ENCODE measurements at places on chromosomes 2 and 18. TPM values are rescaled to one million over a fixed set of nuclear protein-coding genes. Genes with fewer than 3 reads are reported as not detected.

DNA sequence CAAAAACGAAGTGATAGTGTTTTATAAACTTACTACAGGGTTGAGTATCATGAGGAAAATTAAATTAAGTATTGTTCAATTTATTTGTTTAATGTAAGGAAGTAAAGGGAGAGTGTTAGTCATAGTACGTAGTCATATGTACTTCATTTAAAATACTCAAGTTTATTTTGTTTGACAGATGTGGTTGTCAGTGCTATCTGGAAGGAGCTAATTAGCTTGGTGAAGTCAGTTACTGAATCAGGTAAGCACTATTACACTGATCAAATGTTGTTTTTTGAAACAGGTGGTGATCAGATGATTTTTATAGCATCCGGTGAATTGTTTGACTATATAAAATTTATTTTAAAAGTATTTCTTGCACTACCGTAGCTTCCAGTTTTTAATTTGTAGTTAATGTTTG, 28.8 kb downstream of the RIF1 start:
- DNase-seq = no peak

GRCh38 chr2:48254839-48255238, 275.1 kb upstream of the STON1 start:
- no peak for DNase-seq

DNA sequence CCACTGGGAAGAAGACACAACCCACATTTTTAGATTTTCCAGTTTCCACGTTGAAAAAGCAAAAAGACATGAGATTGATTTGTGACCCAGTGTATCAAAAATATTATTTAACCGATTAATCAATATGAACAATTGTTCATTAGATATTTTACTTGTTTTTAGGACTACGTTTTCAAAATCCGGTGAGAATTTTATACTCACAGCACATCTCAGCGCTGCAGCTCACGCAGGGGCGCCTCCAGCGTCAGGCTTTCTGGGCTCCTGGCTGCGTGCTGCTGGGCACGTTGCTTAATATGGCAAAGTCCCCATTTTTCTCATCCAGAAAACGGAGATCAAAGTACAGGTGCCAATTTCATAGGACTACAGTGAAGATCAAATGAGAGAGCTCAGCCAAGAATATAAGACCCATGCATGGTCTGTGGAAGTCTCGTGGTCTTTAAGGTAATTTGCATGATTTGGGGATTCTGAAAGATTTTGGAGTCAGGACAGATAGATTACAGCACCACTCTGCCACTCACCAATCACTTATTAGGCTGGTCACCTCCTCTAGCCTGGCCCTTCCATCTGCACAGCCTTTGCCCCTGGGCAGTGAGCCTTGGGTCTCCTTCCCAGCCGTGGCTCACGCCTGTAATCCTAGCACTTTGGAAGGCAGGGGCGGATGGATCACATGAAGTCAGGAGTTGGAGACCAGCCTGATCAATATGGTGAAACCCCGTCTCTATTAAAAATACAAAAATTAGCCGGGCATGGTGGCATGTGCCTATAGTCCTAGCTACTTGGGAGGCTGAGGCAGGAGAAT, 36.2 kb downstream of the PTPN18 start:
- peak; percentile 23 for DNase-seq

DNA sequence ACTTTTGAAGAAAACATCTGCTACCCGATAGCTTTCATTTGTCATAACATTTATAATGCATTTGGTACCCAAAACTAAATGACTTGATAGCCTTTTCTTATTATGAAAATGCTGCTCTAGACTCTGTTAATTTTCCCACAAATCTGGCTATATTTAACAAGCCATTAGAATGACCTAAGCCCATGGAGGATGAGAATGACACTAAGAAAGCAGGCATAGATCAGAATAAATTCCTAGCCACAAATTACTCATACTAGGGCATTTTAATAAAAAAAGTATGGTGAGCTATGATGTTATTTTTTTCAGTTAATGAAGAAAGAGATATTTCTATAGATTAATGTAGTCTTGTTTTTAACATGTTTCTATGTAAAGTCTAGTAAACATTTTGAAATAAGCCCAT, 1728.3 kb downstream of the SUCLG1 start:
- DNase-seq = no peak

DNA sequence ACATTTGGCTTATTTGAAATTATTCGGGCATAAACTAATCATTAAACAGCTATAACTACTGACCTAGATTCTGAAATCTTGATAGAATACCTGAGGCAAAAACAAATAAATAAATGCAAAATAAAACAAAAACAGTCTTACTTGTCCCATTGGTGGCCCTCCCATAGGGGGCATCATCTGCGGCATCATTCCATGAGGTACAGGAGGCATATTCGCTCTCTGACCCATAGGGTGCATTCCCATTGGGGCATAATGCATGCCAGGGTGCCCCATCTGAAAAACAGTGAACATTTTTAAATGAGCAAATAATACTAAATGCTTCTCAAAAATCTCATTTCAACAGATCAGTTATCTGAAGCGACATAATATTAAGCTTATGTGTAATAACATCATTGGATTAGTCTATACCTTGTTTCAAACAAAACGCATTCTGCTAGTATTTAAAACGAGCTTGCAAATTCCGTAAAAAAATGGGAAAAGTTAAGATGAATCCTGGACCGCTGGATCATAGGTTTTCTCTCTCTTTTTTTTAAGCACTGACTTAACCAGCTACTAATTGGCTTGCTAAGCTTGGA, 1.3 kb downstream of the PRPF40A start:
- peak; percentile 32 for DNase-seq

The SLC5A7 gene
- total RNA-seq = not detected

GRCh38 chr2:12176623-12177454, 430.4 kb downstream of the LPIN1 start:
- DNase-seq = peak; percentile 49

GRCh38 chr18:21289827-21290226, 47.8 kb downstream of the GREB1L start:
- no peak for DNase-seq

GRCh38 chr2:218137514-218137913, 11.7 kb downstream of the CXCR2 start:
- DNase-seq = no peak

GRCh38 chr2:134359367-134360081, 105.7 kb downstream of the MGAT5 start:
- DNase-seq = peak; percentile 60

Data from mammary epithelial cell (primary cell).